Activated naive CD4-positive, alpha-beta T cell (primary cell): ENCODE measurements at places on chromosomes 5 and 9.

DNA sequence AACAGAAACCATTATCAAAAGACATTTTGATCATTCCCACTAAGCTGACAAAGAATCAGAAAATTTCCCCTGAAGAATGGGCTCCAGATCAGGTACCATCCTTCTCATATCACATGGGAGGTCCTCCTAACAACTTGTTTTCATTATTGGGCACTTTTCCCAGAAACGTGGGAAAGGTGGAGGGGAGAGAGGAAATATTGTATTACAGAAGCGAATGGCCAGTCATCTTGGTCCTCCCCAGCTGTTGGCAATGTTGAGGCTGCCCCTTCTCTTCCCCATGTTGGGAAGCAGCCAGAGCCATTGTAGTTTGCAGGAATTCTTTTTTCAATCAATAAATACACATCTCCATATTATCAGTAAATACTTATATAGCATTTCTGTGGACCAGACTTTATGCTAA is 126.2 kb upstream of the ZNF608 start:
- no peak for DNase-seq

- DNase-seq, result no peak
These were observed 292.7 kb downstream of the CWC27 start for GRCh38 chr5:65061250-65061973.

GRCh38 chr5:3996707-3997336 is 401.2 kb downstream of the IRX1 start:
- no peak for DNase-seq

GRCh38 chr5:23303836-23304235 is 203.6 kb upstream of the PRDM9 start:
- no peak for DNase-seq

DNA sequence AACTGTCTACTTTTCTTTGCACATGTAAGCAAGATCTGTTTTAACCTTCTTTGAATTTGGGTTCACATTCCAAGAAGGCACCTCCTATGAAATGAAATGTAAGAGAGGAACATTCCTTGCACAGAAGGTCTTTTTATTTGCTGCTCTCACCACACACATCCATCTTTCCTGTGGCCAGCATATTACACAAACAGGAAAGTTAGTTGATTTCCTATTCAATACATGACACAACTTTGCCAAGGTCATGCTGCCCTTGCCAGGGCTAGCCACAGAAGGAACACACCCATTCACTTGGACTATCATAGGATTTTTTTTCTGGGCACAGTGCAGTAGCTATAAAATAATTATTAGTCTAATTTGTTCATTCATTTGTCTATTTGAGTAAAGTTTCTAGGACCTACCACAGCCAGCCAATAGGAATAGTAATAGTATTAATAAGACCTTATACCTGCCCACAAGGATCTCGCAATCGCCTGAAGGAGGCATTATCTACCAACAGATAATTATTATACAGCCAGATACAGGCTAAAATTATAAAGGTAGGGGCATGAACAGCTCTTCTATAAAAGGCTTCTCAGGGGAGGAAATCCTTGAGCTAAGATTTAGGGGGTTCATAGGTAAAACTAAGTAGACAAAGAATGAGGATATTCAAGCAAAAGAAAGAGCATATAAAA is 78.1 kb upstream of the NREP start:
- DNase-seq, result no peak
